ENCODE measurements at places on chromosomes 1 and 21.

DNA sequence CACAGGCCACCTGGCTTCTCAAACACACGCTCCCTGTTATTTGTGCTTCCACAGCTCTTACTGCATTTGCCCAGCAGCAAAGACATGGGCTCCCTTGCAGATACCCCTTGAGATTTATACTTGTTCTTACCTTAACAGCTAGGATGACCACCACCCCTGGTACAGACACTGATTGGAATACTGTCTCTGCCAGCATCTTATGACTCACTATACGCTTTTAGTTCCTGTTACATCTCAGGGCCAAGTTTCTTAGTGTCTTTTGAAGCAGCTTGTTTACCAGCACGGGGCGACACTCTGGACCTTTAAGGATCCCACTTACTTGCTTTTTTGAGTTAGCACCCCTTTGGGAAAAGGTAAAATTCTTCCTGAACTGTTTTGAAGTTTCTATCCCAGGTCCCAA is 874.8 kb downstream of the KCNT2 start:
- no peak for DNase-seq

DNA sequence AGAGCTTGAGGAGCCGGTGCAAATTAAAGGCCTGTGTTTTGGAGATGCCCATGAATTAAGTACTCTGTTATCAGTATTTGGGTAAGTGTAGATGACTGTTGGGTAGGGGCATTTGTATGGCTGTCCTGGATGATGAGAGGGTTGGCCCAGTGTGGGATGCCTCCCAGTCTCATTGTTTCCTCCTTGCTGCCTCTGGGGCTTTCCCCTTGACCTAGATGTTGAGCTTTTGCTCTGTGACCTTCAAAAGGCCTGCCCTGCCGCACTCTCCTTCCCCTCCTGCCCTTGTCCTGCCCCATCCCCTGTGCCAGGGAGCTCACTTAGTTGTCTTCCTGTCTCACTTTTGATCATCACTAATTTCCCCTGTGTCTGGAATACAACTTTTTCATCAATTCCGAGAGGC is 10.0 kb downstream of the GALNT2 start:
- DNase-seq, result no peak

GRCh38 chr1:234134878-234135277 is 230.4 kb downstream of the SLC35F3 start:
- DNase-seq, result no peak

GRCh38 chr1:35211120-35211414 is 18.1 kb upstream of the SFPQ start:
- no peak for DNase-seq

DNA sequence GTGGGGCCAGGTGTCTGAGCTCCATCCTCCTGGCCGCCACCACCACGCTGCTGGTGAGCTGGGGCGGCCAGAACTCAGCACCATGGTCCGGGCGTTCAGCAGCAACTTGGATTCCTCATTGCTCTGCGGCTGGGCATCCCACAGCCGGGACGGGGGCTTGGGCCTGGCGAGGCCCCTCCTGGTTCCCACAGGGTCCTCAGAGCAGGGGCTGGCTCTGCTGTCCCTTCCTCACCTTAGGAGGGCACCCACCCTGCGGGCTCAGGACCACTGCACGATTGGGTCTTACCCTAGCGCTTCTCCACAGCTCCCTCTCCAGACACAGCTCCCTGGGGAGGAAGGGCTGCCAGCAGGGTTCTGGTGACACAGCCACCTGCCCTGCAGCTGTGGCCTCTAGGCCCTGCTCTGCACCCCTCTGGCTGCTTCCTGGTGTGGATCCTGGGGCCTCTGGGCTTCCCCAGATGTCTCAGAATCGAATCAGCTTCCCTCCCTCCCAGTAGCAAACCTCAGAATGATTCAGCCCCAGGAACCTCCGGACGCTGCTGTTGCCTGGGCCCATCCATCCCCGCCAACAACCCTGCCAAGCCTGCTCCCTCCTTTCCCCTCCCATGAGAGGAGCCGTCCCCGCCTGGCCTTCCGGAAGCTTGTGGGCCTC is 25.0 kb downstream of the CRYAA start:
- DNase-seq, result peak; percentile 50

- no peak for DNase-seq
Measured at GRCh38 chr1:110774398-110774797, 98.5 kb upstream of the CD53 start.

DNA sequence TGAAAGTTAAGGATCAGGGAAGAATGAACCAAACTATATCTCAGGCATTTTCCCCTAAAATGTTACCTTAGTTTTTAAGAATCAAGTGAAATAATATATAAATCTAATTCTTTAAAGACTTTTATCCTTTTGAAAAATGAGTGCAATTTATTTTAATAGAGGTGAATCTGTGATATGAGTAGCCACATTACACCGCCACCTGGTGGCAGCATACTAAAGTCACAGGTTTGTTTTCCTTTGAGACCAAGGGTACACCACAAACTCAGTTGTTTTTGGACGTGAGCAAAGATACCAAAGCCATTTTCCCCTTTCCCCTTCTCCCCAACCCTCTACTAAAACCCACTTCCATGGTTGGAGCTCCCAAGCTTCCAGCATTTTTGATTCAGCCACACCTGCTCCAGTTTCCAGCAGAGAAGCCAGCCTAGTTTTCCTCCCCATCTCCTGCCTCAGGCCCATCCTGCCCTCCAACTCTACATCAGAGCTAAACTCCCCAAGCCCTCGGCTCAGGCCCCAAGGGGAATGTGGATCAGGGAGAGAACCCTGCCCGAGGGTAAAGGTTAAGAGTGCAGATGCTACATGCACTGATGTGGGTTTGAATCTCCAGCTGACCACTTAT is 22.9 kb upstream of the LDLRAP1 start:
- DNase-seq, result peak; percentile 85

GRCh38 chr1:156553860-156554485 is 18.4 kb downstream of the IQGAP3 start:
- no peak for DNase-seq

GRCh38 chr1:46603481-46603857 is 599 bp downstream of the MKNK1 start:
- no peak for DNase-seq

DNA sequence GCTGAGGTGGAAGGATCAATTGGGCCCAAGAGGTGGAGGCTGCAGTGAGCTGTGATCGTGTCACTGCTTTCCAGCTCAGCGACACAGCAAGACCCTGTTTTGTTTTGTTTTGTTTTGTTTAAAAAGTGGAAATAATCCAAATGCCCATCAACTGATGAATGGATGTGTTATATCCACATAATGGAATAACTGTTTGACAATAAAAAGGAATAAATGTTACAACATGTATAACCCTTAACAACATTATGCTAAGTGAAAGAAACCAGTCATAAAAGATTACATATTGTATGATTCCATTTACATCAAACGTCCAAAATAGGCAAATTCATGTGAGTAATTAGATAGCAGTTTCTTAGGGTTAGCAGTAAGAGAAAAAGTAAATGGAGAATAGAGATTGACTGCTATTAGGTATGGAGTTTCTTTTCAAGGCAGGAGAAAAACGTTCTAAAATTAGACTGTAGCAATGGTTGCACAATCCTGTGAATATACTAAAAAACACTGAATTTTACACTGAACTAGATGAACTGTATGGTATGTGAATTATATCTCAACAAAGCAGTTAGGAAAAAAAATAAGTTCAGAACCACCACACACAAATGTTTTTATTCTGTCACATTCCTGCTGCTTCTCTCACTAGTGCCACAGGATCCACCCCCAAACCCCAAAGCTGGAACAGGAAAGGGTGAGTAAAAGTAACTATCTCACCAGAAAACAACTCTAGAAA is 15.7 kb downstream of the FOXJ3 start:
- DNase-seq, result no peak

GRCh38 chr1:118954301-118954905 is 33.7 kb downstream of the TBX15 start:
- DNase-seq, result no peak

DNA sequence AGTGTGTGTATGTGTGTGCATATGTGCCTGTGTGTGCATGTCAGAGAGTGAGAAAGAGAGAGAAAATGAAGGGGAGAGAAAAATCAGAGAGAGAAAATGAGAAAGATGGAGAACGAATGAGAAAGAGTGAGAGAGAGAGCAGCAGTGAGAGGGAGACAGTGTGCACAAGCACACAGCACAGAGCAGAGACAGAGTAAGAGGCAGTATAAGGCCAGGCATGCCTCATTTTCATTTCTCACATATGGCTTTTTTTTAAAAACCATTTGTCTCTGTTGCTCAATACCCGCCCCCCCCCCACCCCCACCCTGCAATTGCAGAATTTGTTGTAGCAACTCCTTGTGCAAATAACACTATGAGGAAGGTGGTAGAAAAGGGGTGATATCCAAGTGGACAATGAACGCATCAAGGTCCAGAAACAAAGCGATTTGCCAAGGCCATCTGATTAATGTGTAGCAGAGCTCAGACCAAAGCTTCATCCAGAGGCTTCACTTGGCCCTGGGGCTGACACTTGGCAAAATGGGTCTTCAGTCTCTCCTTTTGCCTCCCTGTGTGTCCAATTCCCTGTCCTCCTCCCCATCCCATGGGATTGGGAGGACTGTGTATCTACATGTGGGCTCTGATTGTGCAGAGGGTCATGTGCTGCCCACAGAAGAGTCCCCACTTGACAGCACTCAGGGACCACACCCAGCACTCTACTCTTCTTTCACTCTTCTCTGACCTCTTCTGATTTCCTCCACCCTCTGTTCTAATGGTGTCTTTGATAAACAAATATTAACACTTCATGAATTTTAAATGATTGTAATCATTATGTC is 38.9 kb upstream of the HSD3B1 start:
- no peak for DNase-seq

- DNase-seq, result peak; percentile 65
Measured at GRCh38 chr1:167602840-167603239, 27.2 kb upstream of the RCSD1 start.

DNA sequence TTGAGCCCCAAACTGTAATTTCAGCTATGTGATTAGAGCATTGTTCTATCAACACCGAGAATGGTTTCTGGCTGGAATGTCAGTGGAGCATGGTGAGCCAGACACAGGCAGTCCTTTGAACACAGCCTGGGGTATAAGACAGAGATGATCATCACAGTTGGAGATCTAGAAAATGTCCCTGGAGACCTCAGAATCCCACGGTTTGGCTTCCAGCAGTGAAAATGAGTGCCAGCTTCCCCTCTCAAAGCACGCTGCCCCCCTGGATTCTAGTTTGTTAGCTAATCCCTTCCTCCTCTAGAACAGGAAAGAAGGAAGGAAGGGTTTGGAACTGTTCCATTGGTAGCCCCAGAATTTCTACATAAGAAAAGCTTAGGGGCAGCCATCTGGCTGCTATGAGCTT is 59.9 kb upstream of the JAK1 start:
- no peak for DNase-seq

DNA sequence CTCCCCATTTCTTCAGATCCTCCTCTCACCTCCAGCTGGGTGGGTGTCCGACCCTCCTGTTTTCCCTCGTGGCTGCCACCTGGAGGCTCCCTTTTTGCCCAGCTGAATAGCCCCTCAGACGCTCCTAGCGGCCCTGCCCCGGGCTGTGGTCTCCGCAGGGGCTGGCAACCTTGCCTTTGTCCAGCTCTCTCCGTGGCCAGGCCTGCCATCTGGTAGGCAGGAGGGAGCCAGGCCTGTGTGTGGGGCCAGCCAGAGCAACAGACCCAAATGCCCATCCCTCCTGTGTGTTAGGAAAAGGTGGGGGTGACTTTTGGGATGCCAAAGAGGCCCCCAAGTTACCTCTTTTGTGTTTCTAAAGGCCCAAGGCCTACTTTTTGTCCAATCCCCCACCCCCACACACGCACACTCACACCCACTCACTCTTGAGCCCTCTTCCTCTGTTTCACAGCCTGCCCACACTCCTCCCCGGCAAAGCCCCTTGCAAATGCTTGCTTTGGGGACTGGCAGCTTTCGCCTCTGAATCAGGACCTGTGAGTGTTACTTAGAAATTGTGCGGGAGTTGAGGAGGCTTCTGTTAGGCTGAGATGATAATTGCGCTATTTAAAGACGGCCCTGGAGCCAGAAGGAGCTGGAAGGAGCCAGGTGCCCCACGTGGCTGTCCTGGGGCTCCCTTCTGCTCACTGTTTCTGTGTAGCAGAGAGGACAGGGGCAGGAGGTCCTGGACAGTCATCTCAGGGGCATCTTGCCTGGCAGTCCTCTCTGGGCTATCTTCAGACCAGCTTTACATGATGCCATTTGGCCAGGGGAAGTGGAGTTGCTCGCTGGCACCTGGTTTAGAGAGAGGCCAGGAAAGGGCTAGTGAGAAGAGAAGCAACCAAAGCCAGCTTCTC is 9.1 kb downstream of the PPFIA4 start:
- no peak for DNase-seq

DNA sequence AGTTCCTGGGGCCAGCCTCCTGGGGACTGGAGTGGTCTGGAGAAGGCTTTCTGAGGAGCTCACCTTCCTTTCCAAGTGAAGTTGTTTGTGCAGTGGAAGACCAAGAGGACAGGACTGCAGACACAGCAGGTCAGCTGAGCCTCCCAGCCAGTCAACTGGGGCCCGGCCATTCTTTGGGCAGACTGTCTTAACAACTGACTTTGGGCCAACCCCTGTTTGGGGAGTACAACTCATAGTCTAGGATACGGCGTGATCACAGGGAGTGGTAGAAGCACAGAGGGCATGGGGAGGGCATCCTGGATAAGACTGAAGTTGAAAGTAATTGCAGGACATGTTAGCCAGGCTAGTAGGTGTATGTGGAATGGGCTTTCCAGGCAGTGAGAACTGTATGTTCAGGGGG is 50.3 kb downstream of the PGM1 start:
- DNase-seq, result no peak

- DNase-seq, result no peak
Measured at GRCh38 chr1:203520315-203520714, 26.4 kb downstream of the OPTC start.

GRCh38 chr21:41869771-41870170 is 9.4 kb downstream of the PRDM15 start:
- no peak for DNase-seq

DNA sequence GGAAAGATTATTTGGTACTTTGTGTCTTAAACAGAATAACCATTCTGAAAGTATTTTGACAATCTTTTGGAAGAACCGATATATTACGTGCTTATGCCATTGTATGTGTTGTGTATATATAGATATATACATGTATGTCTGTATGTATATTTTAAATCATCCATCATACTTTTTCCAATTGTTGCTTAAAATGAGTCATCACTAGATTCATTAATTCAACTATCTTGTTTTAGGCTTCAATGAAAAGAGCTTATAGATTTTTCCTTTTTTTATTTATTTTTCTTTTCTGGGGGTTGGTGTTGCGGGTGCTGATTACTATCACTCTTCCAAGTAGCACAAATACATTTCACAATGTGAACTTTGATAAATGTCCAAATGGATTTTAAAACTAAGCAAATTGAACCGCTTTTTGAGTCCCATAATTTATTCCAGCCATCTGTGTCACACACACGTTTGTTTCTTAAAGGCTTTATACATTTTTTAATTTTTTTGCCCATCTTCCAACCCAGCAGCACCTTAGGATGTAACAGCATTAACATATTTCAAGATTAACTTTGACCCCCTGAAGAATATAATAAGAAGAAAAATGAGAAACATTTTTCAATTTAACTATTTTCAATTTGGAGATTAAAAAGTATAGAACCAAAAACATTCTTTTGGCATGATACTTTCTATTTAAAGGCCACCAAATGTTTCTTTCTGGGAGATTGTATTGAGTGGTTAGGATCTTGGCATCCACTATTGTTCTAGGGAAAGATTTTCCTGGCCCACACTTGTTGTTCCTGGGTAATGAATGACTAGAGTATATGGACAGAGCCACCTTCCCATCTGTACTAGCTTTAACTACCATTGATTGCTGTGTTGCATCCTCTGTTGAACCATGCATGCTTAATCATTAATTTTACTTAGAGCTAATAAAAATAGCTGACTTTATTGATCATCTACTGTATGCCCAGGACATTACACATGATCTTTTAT is 9.3 kb upstream of the DPYD start:
- no peak for DNase-seq

GRCh38 chr1:232773752-232774151 is 31.5 kb upstream of the MAP10 start:
- no peak for DNase-seq

Measured in activated CD8-positive, alpha-beta memory T cell treated with anti-CD3 and anti-CD28 coated beads for 24 hours (primary cell).